NCI-H2107 (cell line): ENCODE measurements at places on chromosomes 3 and 15.

- no peak for DNase-seq
Measured at GRCh38 chr15:28873585-28874190, 12.1 kb upstream of the APBA2 start.

DNA sequence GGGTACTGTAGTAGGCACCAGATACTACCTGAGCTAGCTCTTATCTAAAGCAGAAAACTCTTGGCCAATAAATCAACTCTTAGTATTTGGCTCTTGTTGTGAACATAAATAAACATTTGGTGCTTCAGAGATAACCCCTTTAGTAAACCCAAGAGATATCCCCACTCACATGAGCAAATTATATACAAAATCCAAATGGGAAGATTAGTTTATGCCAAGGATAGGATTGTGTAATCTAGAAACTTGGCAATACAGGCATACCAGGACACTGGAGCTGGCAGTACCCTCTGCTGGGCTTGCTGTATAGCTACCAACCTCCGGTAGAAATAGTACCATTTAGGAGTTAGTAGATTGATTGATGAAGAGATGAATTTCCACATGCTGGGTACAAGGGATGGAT lies 127.0 kb downstream of the LIPC start:
- no peak for DNase-seq

DNA sequence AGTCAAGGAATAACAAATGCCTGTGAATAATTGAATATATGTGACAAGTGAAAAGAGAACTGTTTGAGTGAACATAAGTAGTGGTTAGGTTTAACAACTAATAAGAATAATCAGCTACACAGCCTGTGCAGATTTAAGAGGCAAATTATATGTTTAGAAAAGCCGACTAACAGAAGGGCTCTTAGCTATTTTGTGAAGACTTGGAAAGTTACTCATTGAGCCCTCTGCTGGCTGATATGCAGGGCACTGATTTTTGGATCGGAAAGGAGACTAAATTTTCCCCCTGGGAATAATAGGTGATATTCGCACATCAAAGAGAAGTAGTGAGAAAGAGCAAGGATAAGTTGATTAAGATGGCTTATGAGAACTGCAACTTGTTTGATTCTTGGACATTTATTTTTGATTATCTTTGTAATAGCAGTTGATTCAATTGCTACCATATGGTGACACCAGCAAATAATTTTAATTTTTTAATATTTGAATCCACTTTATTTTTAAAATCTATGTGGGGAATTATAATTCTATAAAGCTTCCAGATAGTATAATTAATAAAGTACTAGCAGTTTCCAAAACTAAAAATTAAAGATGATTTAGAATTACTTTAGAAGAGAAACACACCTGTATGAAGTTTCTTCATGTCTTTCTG lies 156.2 kb downstream of the NLGN1 start:
- peak; percentile 26 for DNase-seq

DNA sequence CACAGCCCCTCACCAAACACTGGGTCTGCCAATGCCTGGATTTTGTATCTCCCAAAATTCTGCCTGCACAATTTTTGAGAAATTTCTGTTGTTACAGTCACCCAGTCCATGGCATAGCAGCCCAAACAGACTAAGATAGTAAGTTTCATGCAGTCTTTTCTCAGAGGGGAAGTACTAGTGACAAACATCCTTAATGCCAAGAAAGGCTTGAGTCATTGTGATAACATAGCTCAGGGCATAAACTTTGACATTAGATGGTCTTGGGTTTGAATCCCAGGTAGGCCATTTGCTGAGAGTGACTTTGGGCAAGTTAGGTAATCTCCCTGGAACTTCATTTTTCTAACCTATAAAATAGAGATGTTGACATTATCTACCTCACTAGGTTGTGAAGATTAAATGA lies 36.1 kb upstream of the PFN2 start:
- no peak for DNase-seq

- no peak for DNase-seq
Measured at GRCh38 chr3:10758304-10759037, 57.6 kb upstream of the SLC6A11 start.
